D721Med (cell line): ENCODE measurements at places on chromosomes 3 and 15.

DNA sequence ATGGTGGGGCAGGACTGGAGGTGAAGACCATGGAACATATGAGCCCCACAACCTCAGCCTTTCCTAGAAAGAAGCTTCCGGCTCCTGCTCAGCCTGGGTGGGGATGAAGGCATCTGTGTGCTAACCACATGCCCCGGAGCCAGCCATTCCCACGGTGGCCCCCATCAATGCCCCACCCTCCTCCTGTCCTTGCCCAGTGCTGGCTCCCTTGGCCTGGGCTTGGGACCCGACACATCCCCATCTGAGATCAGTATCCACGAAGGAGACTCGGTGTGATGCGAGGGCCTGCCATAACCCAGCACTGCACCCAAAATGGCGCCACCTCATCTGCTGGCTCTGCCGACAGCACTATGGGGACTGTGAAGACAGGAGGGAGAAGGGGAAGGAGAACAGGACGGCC is 16.5 kb upstream of the PLXND1 start:
- DNase-seq, result peak; percentile 7

DNA sequence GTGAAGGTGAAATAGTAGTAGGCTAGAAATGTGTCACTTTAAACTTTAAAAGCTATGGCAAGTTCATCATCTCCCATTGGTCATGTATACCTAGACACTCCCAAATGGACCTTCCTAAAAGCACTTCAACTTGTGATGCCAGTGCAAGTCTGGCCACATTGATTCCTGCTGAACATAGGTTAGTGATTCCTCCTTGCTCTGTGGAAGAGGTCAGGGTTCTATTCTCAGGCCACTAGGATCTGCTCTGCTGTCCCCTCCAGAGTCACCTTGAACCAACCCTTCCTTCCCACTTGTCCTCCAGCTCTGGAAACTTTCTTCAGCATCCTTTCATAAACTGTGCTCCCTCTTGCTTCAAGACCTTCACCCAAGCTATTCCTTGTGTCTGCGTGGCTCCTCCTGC is 301.7 kb downstream of the RPLP1 start:
- no peak for DNase-seq

- no peak for DNase-seq
Observed at GRCh38 chr3:73419179-73419803, 205.4 kb downstream of the PDZRN3 start.

GRCh38 chr15:70045045-70045444 is 52.7 kb downstream of the TLE3 start:
- no peak for DNase-seq

- DNase-seq, result no peak
Observed at GRCh38 chr15:31145271-31145911, 43.9 kb upstream of the TRPM1 start.

- no peak for DNase-seq
Observed at GRCh38 chr3:66312039-66312438, 91.2 kb downstream of the SLC25A26 start.

DNA sequence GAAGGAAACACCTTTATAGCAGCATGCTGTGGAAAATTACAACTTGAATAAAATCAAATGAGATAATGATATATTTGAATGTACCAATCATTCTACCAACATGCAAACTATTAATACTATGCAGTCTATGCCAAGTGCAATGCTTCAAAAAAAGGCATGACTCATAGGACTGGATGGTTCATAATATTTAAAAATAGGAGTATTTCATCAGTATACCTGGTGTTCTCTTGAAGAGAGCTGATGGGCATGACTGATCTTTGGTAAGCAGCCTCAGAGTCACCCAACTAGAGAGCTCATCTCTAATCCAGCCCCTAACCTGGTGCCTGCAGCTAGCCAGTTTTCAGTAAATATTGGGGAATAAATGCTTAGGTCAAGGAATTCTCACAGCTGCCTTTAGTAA is 434.7 kb upstream of the ARRDC4 start:
- DNase-seq, result no peak

DNA sequence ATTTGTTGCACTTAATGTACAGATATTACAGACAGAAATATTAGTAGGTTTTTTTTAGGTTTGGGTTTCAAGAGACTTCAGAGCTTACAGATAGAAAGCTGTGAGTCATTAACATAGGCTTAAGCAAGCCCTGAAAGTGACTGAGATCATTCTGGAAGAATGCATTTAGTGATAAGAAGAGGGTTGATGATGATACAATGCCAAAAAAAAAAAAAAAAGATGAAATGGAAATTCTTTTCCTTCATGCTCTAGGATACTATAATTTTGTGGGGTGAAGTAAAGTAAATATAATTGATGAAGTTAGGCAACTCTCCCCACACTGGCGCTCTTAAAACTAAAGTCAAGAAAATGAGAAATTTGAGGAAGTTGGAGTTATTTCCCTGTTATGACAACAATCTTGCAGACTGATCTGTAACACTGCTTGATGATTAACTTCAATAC is 169.4 kb upstream of the ZNF385D start:
- DNase-seq, result no peak

GRCh38 chr15:81196576-81197254 is at the start of gene IL16:
IL16 (plus strand) TSS chr15:81196879; CDS start chr15:81225400, 28,521 bp downstream.
- no peak for DNase-seq

DNA sequence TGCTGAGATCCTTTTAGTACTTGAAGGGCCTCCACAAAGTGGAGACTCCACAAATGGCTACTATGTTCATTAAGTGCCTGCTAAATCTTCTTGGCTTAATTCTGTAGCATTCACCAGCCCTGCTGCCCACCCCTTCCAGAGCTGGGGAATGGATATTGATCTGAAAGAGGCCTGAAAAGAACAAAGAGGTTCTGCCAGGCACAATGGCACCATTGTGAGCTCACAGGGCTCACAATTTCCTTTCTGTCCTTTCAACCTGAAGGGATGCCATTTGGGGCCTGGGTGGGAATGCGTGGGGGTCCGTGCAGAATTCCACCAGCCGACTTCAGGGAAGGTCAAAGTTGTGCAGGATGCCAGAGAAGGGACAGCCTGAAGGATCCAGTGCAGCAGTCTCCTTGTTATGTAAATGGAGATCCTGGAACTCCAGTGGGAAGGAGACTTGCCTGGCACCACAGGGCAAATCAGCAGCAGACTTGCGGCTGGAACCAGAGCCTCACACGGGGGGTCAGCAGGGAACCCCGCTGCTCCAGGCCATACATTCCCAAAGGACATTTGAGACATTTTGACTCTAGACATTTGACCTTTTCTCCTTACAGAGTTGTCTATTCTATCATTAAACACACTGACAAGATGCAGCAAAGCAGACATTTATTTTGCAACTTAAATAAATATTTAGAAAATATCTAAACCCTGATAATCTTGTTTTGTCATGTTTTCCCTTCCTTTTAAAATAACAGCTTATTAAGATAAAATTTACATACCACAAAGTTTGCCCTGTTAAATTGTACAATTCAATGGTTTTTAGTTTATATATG is 21.5 kb upstream of the MORF4L1 start:
- DNase-seq, result no peak

DNA sequence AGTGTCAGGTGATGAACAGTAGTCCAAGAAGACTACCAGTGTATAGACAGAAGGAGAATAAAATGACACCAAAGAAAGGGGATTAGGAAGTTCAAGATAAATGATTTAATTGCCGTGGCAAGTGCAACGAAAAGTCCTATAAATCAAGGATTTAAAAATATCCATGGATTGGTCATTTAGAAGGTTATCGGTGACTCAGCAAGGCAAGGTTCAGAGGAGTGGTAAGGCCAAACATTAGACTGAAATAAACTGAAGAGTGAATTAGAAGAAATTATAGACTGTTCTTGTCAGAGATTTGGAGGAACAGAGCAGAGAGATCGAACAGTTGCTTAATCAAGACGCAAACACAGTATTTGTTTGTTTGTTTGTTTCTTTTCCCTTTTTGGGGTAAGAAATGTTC is 211.9 kb upstream of the KCNMB2 start:
- no peak for DNase-seq

GRCh38 chr3:161347726-161348125 is 23.6 kb downstream of the SPTSSB start:
- no peak for DNase-seq

DNA sequence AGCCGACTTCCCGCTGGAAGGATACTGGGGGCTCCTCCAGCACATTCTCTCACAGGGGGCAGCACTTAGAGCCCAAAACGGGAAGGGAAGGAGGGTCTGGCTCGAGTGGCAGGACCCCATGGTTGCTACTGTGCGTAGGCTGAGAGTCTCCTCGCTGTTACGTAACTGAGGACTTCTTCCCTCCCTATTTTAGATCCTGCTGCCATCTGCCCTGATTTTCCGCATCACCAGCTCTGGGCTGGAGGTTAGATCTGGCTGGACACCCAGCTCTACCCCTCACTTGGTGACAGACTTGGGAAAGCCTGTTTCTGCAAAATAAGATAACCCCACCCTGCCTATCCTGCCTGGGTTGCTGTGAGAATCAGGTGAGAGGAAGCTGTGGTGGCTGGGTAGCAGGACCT is 47.7 kb downstream of the BDH1 start:
- no peak for DNase-seq

DNA sequence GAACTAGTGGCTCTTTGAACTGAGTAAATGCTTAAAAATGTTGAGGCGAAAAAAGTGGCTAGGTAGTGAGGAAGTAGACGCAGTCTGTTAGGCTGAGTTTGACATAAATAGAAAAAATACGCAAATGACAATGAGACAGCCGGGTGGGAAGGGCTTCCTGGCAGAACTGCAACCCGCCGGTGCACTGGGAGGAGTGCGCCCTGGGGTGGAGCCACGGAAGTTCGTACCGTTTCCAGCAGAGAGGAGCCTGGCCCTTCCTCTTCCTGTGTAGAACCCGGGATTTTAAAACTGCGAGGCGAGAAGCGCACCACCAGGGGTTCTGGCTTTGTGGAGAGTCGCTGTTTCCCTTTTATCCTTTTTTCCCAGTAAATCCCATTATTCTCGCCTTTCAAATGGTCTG is 602.6 kb downstream of the PYDC2 start:
- no peak for DNase-seq

DNA sequence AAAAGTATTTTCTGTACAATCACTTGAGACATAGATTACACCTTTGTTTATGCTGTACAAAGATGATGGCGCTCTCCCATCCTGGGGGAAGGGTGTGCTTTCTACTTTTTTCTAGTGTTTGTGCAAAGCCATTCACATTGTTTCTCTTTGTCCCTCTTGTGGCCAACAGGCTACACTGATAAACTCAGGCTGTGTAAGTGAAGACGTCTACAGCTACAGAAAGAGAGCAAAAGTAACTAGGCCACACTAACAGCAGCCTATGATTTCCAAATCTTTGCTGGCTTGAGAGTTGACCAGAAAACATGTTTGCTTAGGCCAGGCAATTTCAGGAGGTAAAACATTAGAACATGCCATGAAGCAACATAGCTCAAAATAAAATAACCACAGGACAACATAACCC is 75.1 kb downstream of the FOXB1 start:
- DNase-seq, result no peak

- no peak for DNase-seq
Observed at GRCh38 chr3:113226491-113226890, 15.1 kb downstream of the BOC start.

DNA sequence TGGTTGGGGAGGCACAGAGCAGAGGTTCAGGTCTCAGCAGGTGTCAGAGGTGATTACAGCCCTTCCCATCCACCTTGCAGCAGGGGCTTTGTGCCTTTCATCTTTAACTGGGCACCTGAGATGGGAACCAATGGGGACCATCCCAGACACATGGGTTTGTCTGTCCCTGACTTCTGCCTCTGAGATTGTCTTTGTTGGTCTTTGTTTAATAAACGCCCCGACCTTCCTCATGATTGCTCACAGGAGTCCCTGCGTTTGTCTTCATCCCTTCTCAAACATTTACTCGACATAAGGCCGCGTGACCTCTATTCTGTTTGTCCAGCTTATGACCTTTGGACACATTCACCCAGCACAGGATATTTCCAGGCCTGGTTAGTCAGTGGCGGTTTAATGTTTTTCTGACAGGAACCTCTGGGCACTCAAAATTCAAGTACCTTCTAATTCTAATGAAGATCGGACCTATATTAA is 5.9 kb downstream of the ZSCAN2 start:
- no peak for DNase-seq

DNA sequence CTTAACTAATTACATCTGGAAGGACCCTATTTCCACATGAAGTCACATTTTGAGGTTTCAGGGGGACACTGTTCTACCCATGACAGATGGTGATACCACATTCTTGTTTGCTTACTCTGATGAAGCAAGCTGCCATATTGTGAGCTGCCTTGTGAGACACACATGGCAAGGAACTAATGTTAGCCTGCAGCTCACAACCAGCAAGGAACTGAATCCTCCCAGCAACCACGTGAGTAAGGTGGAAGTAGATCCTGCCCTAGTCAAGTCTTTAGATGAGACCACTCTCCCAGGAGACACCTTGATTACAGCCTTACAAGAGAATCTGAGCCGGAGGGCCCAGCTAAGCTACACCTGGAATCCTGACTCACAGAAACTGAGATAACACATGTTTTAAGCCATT is 160.1 kb downstream of the PDE8A start:
- DNase-seq, result no peak
